ENCODE measurements at places on chromosomes 5 and 9.
A peak's percentile ranks its signal among the peaks of the same experiment; 100 is the strongest.

DNA sequence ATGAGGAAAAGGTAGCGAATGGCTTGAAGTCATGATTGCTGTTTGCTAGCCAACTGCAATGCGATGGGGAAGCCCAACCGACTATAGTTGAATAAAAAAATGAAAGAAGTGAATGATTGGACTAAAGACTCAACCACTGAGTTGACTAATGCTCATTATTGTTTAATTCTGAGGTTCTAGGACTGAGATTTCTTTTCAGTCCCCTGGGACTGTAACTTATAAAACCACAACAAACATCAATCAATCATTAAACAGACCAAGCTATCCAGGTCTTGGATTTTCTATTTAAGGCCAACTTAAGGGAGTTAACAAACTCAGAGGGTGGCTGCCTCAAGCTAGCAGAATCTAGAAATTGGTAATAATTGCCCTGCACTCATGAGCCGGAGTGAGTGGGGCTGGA, 154.2 kb downstream of the DOCK2 start:
- DNase-seq = no peak

DNA sequence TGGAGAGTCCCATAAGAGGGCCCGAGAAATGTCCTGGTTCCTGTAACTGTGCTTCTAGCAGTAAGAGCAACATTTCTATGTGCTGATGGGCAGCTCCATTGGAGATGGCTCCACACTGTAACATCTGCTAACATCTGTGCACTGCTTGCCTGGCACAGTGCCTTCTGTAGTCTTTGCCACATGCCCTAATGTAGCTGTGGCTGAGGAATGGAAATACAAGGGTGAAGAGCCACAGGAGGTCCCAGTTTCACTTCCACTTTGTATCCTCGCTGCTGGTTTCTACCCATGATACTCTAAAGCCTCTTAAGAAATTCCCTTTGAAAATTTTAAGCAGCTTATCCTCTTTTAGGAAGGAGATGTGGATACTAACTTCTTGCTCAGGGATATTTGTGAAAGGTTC, 97.4 kb downstream of the HOMER1 start:
- DNase-seq = peak; percentile 42

GRCh38 chr5:95988877-95989276, 27.2 kb upstream of the ELL2 start:
- no peak for DNase-seq

DNA sequence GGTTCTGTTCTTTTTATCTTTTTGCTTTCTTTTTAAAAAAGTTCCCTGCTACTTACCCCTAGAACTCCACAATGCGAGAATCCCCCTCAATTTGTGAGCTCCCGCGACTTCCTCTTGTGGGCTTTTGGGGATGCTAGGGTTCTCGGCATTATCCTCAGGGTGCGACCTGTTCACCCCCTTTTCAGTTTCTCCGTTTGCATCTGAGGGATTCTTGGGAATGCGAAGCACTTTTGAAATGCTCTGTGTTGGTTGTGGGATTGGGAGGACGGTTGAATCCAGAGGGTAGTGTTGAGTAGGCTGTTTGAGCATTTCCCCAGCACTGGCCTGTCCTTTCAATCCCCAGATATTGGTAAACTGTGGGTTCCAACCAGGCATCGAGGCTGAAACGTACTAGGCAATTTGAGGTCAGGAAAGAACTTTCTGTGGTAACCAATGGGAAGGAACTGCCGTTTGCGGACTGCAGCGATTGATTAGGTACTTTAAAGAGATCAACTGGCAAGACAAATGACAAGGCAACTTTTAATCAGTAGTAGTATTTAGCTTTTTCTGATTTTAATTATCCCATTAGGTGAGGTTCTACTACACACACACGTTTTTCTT, 415 bp downstream of the XRCC4 start:
- peak; percentile 54 for DNase-seq

DNA sequence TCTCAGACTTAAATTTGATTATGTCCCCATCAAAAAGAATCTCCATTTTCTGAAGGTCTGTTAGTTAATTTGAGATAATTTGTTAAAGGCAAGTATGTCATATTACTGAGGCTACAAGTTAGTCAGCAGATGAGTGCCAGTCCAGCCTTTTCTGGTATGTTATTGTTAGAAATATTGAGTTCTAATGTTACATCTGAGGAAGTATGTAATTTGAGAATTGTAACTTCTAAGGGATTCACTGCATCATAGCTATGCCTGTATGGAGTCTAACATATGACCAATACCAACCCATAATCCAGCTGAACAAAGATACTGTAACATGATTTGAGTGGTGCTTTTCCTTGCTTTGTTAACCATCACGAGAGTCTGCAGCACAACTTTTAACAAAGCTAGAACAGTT, 13.9 kb downstream of the SLC23A1 start:
- DNase-seq = peak; percentile 92

DNA sequence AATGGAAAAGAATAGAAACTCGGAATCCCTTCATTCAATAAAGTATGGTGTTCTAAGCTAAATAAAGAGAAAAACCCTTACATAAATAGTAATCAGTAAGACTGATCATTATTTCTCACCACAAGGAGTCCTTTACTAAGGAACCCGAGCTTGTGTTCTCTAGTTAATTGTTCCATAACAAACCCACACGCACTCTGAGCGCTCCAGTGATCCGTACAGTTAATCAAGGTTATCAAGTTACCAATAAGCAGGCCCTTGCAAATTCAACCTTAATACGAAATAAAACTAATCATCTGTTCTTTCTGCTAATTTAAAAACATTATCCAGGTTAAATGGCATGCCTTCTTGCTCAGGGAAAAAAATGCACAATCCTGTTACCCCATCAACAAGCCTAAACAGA, 224.4 kb downstream of the FRMD3 start:
- DNase-seq = no peak

GRCh38 chr5:89470658-89471057, 587.7 kb upstream of the MEF2C start:
- no peak for DNase-seq

- no peak for DNase-seq
Measured at GRCh38 chr9:3629495-3629894, 103.7 kb upstream of the RFX3 start.

GRCh38 chr9:134372581-134373267, 46.5 kb downstream of the RXRA start:
- no peak for DNase-seq

- no peak for DNase-seq
Measured at GRCh38 chr5:179153341-179153901, 93.2 kb downstream of the ZNF354C start.

- no peak for DNase-seq
Measured at GRCh38 chr5:82365026-82365425, 86.9 kb upstream of the RPS23 start.

- no peak for DNase-seq
Measured at GRCh38 chr9:117987945-117988344, 283.7 kb downstream of the TLR4 start.

Data from adipocyte (in vitro differentiated cells).